Stimulated activated CD8-positive, alpha-beta memory T cell treated with anti-CD3 and anti-CD28 coated beads, Interleukin-15, amount 100 ng/mL, for 48 hours (primary cell): ENCODE measurements at places on chromosomes 7 and 10.

DNA sequence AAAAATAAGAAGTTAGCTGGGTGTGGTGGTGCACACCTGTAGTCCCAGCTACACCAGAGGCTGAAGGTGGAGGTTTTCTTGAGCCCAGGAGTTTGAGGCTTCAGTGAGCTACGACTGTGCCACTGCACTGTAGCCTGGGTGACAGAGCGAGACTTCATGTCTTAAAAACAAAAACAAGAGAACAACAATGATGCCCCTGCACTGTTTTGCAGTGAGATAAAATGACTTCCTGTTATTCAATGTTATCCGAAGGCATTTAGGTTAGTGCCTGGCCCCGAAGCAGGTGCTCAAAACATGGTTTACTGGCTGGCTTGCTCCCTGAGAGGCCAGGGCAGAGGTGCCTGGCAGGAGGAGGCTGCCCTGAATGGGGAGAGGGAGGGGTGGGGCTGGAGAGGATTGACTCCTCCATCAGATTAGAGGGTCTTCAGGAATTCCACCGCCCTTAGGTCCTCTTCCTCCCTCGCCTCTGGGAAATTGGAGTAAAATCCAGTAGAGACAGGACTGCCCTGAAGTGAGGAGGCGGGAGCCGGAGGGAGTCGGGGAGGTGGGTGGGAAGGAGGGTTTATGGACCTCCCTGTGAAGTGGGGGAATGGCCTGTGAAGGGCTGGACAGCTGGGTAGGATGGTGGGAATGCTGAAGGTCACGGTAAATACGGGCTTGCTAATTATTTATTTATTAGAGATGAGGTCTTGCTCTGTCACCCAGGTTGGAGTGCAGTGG, 6.8 kb upstream of the CLDN4 start:
- no peak for DNase-seq

GRCh38 chr7:128166603-128167041, 74.5 kb upstream of the LEP start:
- DNase-seq = no peak

DNA sequence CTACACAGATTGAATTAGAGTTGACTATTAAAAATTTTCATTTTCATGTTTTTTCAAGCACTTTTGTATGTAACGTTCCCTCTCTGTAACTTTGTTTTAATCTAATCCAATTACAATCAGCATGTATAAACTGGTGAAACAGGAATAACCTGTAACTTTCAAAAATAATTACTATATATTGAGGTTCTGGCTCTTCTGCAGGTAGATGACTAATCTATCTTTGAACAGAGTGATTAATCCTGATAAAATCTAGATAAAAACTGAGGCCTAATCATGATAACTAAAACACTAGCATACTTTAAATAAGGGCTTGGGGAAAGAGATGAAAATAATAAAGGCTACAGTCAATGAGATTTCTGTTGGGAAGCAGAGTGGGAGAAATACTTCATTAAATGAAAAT, 101.6 kb upstream of the KCND2 start:
- DNase-seq = no peak

GRCh38 chr7:133873631-133874030, 253.5 kb upstream of the LRGUK start:
- DNase-seq = no peak

GRCh38 chr7:35021445-35021844, 15.8 kb downstream of the DPY19L1 start:
- DNase-seq = no peak

- DNase-seq = no peak
Measured at GRCh38 chr7:93231259-93231658, 907 bp upstream of the VPS50 start.

- DNase-seq = no peak
Measured at GRCh38 chr7:113446391-113446790, 328.0 kb upstream of the SMIM30 start.

DNA sequence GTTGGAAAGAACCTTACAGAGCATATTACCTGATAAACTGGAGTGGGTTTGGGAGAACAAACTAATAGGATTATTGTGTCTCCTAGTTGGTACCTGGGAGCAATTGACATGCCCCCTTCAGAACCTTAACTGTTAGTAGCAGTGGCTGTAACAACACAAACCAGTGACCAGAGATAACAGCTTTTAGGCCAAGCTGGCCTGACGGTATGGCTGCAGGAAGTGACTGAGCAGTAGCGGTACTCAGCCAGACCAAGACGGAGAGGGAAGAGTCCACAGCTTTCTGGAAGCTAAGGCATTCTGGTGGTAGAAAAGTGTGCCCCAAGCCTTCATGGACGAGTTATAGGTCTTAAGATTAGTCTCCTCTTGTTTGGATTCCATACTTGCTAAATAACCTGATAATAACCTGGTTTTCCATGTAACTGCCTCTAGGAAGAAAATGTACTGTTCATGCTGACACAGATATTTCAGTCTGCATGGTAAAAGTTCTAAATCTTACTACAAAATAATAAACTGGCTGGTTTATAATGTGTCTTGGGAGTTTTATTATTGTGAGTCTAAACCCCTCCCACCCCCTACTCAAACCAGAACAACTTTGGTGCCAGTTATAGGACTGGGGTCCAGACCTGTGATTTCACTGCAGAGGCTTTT, 11.3 kb downstream of the NOLC1 start:
- DNase-seq = no peak

- DNase-seq = no peak
Measured at GRCh38 chr10:111934931-111935330, 248.6 kb downstream of the GPAM start.

GRCh38 chr7:106613848-106614560, 47.0 kb downstream of the CCDC71L start:
- no peak for DNase-seq
